ENCODE measurements at places on chromosomes 1 and 21.

DNA sequence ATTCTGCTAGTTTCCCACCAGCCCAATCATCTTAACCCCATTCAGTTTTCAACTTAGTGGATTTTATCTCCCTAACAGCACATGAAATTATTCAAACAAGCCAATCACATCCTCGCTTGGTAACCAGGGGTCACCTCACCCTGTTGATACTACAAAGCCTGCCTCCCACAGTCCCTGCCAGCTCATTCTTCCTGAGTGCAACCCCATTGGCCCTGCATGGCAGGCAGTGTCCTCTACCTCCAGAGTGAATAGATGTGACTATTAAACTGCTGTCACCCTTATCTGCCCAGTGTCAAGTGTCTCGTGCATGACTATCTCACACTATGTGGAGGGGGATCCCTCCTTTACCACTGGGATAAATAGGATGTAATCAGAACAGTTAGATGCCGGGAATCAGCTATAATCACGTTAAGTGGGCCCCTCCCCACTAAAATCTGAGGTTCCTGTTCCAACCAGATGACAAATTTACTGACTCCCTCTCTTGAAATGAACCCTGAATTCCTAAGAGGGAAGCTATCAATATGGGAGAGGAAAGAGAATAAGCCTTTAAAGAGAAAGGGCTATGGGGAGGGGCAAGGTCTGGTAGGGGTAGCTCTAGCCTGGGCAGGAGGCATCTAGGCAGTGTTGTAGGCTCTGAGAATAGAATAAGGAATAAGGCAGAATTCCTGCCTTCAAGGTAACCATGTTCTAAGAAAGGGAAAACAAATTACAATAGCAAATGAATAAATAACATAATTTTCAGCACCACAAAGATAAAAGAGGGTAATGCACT lies 155.9 kb downstream of the SLC30A10 start:
- DNase-seq, result no peak

GRCh38 chr1:42691157-42691498 lies 8.9 kb downstream of the YBX1 start:
- no peak for DNase-seq

DNA sequence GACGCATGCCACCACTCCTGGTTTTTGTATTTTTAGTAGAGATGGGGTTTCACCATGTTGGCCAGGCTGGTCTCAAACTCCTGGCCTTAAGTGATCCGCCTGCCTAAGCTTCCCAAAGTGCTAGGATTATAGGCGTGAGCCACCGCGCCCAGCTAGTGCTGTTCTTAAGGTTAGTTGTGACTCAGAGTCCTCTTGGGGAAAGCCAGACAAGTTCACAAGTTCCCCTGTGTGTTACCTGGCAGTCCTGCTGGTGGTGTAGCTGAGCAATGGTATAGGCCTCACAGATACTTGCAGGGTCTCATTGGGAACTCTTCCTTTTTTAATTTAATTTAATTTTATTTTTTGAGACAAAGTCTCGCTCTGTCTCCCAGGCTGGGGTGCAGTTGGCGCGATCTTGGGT lies 10.6 kb downstream of the CFAP126 start:
- DNase-seq, result no peak

DNA sequence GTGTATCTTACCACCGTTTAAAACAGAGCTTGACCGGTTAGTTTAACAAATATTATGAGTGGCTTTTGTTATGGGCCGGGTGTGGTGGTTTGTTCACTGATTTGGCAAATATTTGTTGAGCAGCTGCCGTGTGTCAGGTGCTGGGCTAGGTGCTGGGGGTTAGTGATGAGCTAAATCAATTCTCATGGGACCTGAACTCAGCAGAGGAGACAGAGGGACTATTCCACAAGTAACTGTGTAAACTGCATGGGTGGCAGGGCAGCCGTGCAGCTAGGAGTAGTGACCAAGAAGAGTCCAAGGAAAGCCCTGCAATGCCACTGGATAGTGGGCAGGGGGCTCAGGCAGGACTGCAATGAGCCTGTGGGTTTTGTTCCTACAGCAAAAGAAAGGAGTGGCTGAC lies 11.2 kb upstream of the C2CD2 start:
- no peak for DNase-seq

- DNase-seq, result no peak
These were observed 90.7 kb downstream of the MT1HL1 start for GRCh38 chr1:236913371-236914037.

GRCh38 chr1:6234502-6235295 lies 1.1 kb downstream of the ICMT start:
- no peak for DNase-seq

- no peak for DNase-seq
These were observed 59.7 kb upstream of the TIAM1 start for GRCh38 chr21:31403596-31404333.

- DNase-seq, result no peak
These were observed 5.6 kb upstream of the AHCYL1 start for GRCh38 chr1:109978761-109979488.

DNA sequence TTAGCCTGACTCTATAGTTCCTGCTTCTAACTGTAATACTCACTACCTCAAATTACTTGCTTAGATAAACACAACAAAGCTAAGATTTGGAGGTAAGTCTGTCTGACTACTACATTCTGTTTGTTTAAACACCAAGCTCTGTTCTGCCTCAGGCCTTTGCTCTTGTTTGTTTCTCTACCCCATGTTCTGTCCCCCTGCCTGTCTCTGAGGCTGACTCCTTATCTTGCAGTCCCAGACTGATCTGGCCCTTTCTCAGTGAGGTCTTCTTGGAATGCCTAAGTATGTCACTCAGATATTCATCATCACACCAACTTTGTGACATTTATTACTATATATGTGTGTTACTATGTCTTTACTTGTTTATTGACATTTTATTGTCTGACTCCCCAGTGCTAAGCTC lies 425.5 kb downstream of the LMO4 start:
- no peak for DNase-seq

DNA sequence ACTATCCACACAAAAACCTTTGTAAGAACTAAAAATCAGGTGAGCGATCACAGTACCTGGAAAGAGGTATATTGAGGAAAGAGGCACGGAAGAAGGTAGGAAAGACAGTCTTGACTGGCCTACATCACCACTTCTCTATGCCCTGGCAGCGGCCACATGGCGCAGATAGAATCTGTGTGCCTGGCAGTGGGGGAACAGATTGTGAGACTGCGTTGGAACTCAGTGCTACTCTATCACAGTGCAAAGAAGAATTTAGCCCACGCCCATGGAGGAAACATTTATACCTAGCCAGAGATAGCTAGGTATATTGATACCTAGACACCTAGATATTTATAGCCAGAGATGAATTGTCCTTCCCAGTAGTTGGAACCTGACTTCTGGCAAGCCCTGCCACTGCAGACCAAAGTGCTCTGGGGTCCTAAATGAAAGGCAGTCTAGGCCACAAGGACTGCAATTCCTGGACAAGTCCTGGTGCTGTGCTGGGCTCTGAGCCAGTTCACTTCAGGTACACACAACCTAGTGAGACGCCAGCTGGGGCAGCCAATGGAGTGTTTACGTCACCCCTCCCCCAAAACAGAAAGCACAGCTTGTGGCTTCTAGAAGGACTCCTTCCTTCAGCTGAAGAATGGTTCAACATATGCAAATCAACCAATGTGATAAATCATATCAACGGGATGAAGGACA lies 51.9 kb downstream of the DHX9 start:
- DNase-seq, result no peak

DNA sequence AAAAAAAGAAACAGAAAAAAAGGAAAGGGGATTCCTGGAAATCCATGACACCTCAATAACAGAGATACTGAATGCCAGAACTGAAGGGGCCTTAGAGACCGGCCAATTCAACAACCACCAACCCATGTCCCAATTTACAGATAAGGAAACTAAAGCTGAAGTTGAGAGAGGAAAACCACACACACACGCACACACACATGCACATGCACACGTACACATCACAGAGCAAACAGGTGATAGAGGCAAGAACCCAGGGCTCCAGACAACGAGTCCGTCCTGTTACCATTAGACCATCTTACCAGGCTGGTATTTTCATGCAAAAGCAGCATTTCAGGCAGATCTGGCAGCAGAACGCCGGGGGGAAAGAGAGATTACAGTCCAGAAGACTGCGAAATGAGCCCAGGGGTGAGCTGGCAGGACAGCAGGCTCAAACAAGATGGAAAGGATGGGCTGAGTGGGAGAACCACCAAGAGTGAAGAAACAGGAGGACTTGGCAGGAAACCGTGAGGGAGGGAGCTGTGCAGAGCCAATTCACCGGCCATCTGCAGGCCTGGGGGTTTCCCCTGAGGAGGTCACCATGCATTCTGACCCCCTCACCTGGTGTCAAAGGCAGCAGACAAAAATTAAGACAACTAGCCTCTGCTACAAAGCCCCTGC lies 43.5 kb downstream of the PAFAH2 start:
- DNase-seq, result no peak

- no peak for DNase-seq
These were observed 535.7 kb downstream of the COL11A1 start for GRCh38 chr1:102572637-102573036.

GRCh38 chr1:207283421-207283820 lies 38.1 kb upstream of the CD55 start:
- no peak for DNase-seq
